ENCODE measurements at places on chromosomes 7 and 10.

GRCh38 chr7:76037310-76037709 is 10.5 kb downstream of the STYXL1 start:
- DNase-seq, result no peak

DNA sequence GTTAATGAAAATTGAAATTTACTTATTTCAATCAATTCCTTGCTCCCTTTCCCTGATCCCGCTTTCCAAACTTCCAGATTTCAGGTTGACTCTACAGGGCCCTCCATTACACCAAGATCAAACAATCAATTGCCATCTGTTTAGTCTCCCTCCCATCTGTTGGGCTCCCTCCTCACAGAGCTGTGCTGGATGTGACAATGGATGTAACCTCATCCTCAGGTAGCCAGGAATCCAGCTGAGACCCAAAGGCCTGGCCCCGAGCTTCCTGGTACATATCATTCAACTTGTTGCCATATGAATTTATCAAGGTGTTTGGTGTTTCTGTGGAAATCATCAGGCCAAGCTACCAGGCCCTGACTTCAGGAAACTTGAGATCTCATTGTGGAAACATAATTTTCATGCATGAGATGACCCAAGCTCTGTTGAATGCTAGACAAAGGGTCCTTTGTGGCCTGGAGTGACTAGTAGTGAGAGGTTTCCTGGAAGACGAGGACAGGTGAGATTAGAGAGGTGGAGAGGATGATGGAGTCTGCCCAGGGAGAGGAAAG is 148.6 kb upstream of the PDE1C start:
- no peak for DNase-seq

- DNase-seq, result no peak
Measured at GRCh38 chr7:6012355-6013104, 3.5 kb downstream of the AIMP2 start.

GRCh38 chr7:102811942-102812678 is 63.3 kb downstream of the FAM185A start:
- no peak for DNase-seq

- DNase-seq, result no peak
Measured at GRCh38 chr7:12557282-12557681, 13.2 kb upstream of the SCIN start.

DNA sequence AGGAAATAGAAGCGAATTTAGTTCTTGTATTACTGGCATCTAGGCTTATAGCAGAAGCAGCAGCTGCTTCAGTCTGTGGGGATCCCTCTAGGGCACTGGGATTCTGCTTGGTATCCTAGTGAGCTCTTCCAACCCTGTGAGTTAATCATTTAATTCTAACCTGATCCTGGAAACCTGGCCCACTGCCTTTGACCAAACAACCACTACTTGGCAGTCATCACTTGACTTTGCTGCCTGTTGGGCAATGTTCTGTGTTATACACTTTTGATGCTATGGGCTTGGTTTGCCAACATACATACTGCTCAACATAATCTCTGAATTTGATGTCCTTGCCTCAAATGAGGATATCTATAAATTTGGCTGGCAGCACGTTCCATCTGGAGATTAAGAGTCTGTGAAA is 813.4 kb downstream of the ANKRD7 start:
- DNase-seq, result no peak

DNA sequence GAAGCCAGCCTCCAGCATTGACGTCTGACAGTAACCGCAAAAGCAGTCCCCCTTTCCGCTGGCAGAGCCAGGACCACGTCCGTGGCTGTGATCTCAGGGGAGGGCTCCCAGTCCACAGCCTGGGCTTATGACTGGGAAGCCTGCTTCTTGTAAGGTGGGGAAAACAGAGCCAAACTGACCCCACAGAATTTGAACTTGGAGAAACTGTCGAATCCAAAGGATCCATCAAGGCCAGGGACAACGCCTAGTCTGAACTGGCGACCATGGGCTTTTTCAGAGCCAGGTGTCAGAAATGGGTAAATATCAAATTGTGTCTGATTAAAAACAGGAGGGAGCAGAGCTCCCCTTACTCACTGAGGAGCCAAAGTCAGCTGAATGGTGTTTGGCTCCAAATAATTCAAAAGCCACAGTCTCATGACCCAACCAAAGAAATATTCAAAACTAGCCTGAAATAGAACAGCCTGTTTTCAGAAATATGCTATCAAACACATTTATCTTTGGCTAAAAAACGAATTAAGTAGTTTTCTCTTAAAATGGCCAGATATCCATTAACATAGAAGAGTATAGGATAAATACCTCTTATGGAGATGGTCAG is 751.4 kb upstream of the GALNT17 start:
- no peak for DNase-seq

DNA sequence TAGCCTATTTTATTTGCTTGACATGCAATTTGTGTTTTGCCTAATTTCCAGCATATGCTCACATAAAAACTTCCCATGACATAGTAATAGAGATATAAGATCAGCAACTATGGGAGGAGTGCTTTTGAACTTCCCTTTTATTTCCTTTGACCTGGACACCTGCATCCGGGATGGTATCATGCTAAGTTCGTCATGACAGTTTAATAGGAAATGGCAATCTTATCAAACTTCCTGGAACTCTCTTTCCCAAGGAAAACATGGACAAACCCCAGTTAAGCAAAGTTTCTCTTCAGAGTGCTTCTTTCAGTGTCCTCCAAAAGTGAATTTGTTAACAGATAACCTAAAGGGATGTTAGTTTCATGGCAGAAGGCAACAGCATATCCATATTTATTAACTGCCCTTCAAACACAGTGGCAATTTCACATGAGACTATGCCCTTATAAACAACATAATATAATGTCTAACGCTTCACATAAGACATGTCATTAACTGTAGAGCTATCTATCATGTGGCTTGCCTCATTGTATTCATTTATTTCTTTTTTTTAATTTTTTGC is 474.7 kb upstream of the SEMA3A start:
- DNase-seq, result no peak

DNA sequence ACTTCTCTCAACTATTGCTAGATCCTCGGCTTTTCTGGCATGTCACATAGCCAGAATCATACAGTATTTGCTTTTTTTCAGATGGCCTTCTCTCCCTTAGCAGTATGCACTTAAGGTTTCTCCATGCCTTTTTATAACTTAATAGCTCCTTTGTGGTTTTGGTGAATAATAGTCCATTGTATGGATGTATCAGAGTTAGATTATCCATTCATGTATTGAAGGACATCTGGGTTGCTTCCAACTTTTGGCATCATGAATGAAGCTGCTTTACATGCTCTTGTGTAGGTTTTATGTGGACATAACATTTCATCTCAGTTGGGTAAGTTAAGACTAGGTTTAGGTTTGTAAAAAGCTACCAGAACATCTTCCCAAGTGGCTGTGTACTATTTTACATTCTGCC is 4.6 kb downstream of the ATP5F1C start:
- no peak for DNase-seq

- no peak for DNase-seq
Measured at GRCh38 chr10:71152043-71152442, 60.3 kb upstream of the UNC5B start.

DNA sequence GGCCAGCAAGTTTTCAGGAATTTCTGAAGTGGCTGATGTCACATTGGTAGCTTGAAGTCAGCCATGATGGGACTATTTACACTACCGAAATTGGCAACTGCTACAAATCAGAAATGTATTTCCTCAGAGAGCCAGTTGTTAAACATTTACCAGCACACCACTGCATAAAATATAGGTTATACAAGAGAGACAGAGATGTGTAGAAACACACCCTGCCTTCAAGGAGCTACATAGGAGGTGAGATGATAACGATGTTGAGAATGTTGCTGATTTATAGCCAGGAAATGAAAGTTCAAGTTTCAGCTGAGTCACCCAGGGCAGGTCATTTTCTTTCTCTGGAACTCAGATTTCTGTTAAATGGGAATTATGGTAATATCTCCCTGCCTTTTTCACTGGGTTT is 46.0 kb upstream of the TCF7L2 start:
- DNase-seq, result no peak

DNA sequence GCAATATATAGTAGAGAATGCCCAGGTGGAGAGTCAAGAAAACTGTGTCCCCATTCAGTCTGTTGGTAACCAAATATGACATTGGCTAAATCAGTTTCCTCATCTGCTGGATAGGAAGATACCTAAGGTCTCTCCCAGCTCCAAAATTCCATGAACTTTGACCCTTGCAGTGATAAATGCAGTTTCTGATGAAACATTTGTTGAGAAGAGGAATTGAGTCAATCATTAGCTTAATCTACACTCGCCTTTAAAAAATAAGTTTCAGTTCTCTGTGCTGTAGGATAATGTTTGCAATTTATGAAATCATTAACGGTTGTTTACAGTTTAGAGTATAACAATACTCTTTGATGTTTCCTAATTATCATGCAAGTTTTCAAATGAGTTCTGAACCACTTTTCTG is 38.0 kb upstream of the SLC25A13 start:
- DNase-seq, result no peak

- DNase-seq, result no peak
Measured at GRCh38 chr10:86715156-86715795, 41.1 kb upstream of the BMPR1A start.

GRCh38 chr10:31822150-31822549 is 106.5 kb downstream of the ARHGAP12 start:
- no peak for DNase-seq

DNA sequence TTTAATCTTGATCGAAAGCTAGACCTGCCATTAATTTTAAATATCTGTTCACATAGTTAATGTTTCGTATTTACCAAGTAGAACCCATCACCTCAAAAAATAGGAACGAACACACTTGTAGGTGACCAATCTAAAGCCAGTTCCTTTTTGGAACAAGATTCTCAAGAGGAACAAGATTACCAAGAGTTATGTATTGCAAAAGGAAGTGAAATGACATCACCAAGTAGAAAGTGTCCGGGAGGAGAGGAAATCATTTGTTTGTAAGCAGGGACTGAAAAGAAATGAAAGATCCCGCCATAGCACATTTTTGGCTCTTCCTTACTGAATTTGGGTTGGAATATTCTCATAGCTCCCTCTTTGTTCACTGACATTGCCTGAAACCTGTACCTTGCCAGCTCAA is 1200.5 kb downstream of the SORCS1 start:
- DNase-seq, result no peak

- DNase-seq, result no peak
Measured at GRCh38 chr7:31958226-31958625, 112.0 kb downstream of the PDE1C start.

GRCh38 chr10:95360122-95360714 is 69.4 kb upstream of the PDLIM1 start:
- DNase-seq, result no peak

DNA sequence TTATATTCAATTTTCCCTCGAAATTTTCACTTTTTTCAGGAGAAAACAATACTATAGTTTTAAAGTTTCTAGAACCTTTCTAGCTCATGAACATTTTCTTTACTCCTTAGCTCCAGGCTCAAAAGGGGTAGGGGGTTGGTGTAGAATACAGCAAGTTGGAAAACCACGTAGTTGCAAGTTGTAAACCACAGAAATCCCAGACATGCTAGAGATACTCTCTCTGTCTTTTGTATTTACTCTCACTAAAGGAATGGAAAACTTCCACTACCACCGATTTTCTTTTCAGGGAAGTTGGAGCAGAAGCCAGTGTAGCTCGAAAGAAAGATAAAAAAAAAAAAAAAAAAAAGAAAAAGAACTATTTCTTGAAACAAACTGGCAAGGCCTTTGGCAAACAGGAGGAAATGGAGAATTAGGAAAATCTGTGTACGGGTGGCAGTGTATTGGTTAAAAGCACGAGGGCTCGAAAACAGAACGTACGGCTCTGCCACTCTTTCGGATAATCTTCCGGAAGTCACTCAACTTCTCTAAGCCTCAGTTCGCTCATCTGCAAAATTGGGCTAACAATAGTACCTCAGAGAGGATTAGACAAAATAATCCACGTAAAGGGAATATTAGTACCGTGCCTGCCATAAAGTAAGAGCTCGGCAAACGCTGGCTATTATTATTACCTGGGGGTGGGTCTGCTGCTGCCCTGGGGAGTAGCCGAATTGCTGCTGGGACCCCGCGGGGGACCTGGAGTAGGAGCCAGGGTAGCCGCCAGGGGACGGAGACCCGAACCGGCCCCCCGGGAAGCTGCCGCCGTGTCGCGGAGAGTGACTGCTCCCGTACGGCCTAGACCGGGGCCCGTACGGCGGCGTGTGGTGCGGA is 628 bp downstream of the MPLKIP start:
- DNase-seq, result no peak

DNA sequence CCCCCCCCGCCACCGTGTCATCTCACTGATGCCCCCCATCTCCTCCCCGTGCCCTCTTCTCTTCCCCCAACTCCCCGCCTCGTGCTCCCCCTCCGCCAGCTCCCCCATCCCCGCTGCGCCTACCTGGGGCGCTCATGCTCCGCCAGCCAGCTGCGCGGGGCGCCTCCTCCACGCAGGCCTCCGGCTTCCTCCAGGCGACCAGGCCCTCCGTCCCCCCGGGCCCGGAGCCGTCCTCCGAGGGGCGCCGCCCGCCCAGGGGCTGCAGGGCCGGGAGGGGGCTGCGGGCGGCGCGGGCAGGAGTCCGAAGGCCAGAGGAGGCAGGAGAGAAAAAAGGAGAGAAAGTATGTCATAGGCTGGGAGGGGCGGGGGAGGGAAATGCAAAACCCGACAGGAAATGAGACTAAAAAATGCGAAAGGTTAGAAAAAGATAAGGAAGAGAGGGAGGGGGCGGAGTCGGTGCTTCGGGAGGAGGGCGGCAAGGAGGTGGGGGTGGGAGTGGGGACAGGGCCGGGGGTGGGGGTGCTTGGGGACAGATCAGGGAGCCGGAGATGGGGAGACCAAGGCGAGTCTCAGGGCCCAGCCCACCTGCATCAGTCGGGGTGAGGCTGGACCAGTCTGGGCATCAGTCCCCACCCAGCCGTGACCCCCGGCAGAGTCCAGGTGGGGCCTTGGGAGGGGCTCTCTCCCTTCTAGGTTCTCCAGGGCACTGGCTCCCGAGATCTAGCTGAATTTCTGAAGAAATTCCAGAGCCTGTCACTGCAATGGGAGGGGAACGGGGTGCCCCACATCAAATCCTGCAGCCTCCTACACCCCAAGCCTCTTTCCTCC is at the start of gene CARD11:
Gene CARD11, minus strand, starts transcription at position 324 of the 828 bp plus-strand sequence. CDS start 85,361 bp downstream, outside the sequence.
- DNase-seq, result peak; percentile 42

DNA sequence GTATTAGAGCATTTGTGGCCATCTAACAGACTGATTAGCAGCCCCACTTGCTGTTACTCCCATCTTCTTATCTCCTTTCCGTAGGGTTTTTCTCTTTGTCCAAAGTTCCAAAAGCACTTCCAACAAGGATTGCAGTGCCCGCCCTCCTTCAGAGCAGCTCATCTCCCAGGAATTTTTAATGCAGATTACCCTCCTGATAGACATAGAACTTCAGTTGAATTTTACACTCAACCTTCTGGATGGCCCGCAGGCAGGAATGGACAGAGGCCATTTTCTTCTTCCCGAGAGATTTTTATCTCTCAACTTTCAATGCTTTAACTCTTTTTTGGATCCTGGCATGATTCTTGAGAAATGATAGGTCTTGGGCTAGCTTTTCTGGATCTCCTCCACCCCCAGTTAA is 23.3 kb downstream of the PRKG1 start:
- no peak for DNase-seq

All from activated CD4-positive, alpha-beta T cell treated with anti-CD3 and anti-CD28 coated beads for 24 hours (primary cell).